ENCODE measurements at places on chromosomes 16 and 17. TPM values are rescaled to one million over a fixed set of nuclear protein-coding genes. Genes with fewer than 3 reads are reported as not detected.

TM4SF5 gene
- not detected for total RNA-seq

KRTAP3-2 gene
- total RNA-seq, result not detected

DNA sequence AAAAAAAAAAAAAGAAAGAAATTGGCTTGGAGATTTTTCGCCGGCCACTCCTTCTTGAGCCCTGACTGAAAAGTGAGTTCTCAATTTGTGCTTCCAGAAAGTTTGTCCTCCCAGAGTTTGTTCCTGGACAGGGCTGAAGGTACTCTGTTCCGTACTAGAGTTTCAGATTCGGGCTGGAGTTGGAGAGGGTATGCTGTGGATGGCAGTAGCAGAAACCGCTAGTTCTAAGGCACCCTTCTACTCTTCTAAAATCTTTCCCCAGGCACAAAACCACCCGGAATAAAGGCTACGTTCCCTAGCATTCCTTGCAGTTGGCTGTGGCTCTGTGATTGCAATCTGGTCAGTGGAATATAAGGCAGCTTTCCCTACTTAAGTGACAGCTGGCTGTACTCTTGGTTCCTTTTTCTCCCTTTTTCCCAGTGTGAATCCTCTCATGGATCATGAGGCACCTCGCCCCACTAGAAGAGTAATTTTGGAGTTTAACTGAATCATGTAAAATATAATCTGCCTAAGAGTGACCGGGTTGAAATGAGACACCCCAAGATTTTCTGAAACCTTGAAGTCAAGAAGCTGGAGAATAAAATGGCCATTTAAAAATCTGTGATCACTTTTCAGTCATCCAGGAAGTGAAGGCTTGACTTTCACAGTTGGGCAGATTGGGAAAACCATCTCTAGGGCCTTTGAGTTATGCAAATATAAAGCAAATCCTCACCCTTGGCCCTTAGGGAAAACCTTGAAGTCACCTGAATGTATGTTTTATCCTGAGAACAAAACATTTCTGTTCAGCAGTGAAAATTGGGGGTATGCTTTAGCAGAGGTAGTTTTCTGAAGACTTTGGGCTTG lies 901 bp upstream of the HEATR6 start:
- no peak overlapping the region for H3K27ac ChIP-seq
- DNase-seq, result no peak
- H3K36me3 ChIP-seq, result peaks cover 9% of the 10 kb centered on the region
- H3K4me1 ChIP-seq, result peaks cover 30% of the 10 kb centered on the region

GRCh38 chr17:48631693-48632578 lies 5.8 kb upstream of the HOXB9 start:
- H3K36me3 ChIP-seq, result no peaks in the 10 kb centered on the region
- H3K27me3 ChIP-seq, result peaks cover 83% of the 10 kb centered on the region
- no peak overlapping the region for H3K4me3 ChIP-seq
- H3K27ac ChIP-seq, result peak overlapping the region; percentile 21
- peaks cover 16% of the 10 kb centered on the region for H3K4me1 ChIP-seq

DNA sequence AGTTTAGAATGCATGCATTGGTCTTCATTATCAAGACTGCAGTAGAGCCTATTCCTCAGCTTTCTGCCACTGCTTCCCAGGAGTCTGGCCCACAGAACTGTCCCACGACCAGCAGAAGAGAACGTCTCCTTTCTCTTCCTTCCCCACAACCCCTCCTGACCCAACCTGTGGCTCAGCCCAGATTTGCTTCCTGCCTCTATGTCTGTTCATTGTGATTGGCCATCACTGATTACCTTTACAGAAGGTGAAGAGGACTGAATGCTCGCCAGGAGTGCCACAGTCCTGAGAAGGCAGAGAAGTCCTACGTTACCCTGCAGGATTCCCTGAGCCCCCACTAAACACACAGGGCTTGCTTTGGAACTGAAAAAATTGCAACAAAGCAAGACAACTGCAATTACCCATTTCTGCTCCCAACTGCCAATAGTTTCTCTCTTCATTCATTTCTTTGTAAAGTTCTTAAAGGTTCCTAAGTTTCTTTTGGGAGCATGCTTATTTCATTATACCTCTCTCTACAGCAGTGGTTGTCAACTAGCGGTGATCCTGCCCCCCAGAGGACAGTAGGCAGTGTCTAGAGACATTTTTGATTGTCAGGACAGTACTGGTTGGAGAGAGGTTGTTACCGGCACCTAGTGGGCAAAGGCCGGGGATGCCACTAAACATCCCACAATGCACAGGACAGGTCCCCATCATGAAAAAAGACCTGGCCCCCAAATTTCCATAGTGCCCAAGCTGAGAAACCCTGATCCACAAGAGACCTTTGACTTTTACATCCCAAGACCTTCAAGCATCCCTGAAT lies 4.5 kb upstream of the NAT9 start:
- DNase-seq, result peak; percentile 62
- peak overlapping the region; percentile 59 for H3K4me3 ChIP-seq
- H3K4me1 ChIP-seq, result peaks cover 78% of the 10 kb centered on the region
- no peaks in the 10 kb centered on the region for H3K27me3 ChIP-seq
- H3K27ac ChIP-seq, result peak overlapping the region; percentile 97

DNA sequence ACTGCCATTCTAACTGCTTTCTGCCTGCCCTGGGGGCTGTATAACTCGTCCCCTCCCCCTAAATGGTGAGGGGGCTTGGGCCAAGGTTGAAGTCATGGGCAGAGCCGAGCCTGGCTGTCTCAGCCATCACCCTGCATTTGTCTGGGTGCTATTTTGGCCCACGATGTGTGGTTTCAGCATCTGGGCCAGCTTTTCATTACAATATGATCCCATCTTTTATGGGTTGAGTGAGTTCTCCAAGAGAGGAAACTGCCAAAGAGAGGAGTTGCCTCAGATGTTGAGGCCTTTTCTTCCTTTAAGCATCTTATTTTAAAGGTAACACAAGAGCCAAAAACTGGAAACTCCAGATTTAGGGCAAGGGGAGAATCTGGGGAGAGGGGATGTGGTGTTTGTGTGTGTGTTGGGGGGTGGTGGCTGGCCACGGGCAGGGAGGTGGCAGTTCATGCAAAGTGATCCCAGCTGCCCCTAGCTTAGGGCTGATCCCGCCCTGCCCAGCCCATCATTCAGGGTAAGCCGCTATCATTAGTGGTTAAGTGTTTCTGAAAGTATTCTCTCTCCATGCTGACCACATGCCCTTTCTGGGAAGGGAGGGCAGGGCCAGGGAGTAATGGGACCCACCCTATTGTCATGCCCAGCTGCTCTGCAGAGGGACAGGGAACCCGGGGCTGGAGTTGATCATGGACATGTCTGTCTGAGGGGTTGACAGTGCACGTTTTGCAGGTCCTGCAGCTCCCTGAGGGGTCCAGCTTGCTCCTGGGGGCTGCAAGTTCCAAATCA lies 83.2 kb upstream of the CLEC18A start:
- no peak overlapping the region for H3K27ac ChIP-seq
- no peaks in the 10 kb centered on the region for H3K4me1 ChIP-seq
- no peak overlapping the region for H3K4me3 ChIP-seq
- H3K36me3 ChIP-seq, result peaks cover 11% of the 10 kb centered on the region
- no peaks in the 10 kb centered on the region for H3K27me3 ChIP-seq
- no peak for DNase-seq
